A549 treated with GW870086 at 1 μM for 4 hours (cell line): ENCODE measurements at places on chromosomes 2 and 18. TPM values are rescaled to one million over a fixed set of nuclear protein-coding genes. Genes with fewer than 3 reads are reported as not detected.

The MAPRE3 gene
- total RNA-seq = 9.9 to 14.1 TPM (median 11.9 TPM) in 5 replicates

The CDCA7 gene
- 33.6 to 48.9 TPM (median 46.7 TPM) in 5 replicates for total RNA-seq

The REG1B gene
- total RNA-seq = not detected in 5 replicates

The CFC1 gene
- 0.09 TPM in 1 of 5 replicates, not detected in the others for total RNA-seq

The YWHAQ gene
- 749 to 855 TPM (median 799 TPM) in 5 replicates for total RNA-seq

The CRYGB gene
- not detected in 5 replicates for total RNA-seq

The CRYBA2 gene
- total RNA-seq = not detected in 5 replicates

The PMS1 gene
- total RNA-seq = 5.9 to 8.2 TPM (median 7.2 TPM) in 5 replicates

The ARHGEF4 gene
- 7.6 to 10.6 TPM (median 10.3 TPM) in 5 replicates for total RNA-seq

The TEKT4 gene
- not detected in 5 replicates for total RNA-seq

The ARHGEF33 gene
- total RNA-seq = 0.02 TPM in 1 of 5 replicates, not detected in the others

The GYPC gene
- not detected in 5 replicates for total RNA-seq
